ENCODE measurements at places on chromosomes 6 and 20. TPM values are rescaled to one million over a fixed set of nuclear protein-coding genes. Genes with fewer than 3 reads are reported as not detected.
A peak's percentile ranks its signal among the peaks of the same experiment; 100 is the strongest.

Gene BRD2
- 169 TPM for total RNA-seq

Gene KLHDC3
- total RNA-seq: 182 TPM

Gene CLPSL1
- total RNA-seq: not detected

Gene FNDC1
- 0.38 TPM for total RNA-seq

Gene HMGCLL1
- total RNA-seq: 0.23 TPM

Gene SLC17A2
- not detected for total RNA-seq

Gene KCNQ5
- total RNA-seq: 2.3 TPM

DNA sequence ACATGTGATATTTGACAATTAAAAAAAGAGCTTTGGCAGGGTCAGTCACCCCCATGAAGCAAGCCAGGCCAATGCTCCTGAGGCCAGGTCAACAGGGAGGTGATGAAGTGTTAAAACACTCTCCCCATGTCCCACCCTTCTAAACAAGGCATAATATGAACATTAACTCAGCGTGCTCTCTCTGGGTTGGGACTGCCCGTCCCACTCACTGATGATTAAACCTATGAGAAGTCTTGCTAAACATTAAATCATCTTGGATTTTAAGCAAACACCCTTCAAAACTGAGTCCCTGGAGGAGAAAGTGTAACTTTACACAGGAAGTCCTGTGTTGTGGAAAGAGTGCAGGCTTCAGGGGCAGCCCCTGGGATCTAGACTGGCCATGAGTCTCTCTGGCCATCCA lies 558.5 kb downstream of the CD83 start:
- no peaks in the 10 kb centered on the region for H3K27me3 ChIP-seq
- DNase-seq: no peak
- H3K4me1 ChIP-seq: peaks cover 12% of the 10 kb centered on the region
- H3K36me3 ChIP-seq: no peaks in the 10 kb centered on the region
- no peak overlapping the region for H3K4me3 ChIP-seq
- H3K27ac ChIP-seq: no peak overlapping the region

DNA sequence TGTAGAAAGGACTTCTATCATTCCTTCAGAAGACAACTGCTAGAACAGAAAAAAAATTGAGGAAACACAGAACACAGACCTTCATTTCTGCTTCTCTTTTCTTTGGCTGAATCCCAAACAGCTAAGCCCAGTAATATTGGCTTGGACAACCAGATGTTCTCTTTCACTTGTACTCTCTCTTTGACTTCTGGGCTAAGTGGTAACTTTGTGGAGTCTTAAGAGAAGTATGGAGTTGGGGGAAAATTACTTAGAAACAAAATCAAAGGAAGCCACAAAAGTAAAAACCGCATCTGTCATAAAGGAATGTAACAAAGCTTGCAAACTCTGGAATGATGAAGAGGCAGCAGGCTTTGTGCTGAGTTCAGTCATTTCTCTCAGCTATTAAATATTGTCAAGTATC lies 587.5 kb downstream of the CBLN4 start:
- H3K4me1 ChIP-seq: no peaks in the 10 kb centered on the region
- H3K36me3 ChIP-seq: peaks cover 14% of the 10 kb centered on the region
- no peak for DNase-seq
- no peaks in the 10 kb centered on the region for H3K27me3 ChIP-seq
- no peak overlapping the region for H3K27ac ChIP-seq

DNA sequence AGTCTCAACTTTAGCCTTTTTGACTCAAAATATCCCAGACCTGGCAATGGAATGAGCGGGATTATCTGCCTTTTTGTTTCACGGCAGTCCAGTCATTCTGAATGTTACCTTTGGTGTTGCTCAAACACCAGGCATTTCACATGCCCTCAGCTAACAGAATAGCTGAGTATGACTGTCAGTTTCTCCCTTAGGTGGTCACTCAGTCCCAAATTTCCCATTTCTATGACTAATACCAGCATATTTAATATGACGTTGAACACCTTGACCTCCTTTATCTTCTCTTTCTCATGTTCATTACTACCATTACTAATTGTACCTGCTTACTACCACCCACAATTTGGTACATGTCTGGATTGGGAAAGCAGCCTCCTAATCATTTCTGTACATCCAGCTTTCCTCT lies 65.2 kb downstream of the EDN1 start:
- H3K27ac ChIP-seq: 0 out of 2 replicates have a peak overlapping the region, but pooled peaks have one; percentile 64
- H3K4me3 ChIP-seq: no peak overlapping the region
- H3K4me1 ChIP-seq: peaks cover 25% of the 10 kb centered on the region
- DNase-seq: no peak
- no peaks in the 10 kb centered on the region for H3K27me3 ChIP-seq

DNA sequence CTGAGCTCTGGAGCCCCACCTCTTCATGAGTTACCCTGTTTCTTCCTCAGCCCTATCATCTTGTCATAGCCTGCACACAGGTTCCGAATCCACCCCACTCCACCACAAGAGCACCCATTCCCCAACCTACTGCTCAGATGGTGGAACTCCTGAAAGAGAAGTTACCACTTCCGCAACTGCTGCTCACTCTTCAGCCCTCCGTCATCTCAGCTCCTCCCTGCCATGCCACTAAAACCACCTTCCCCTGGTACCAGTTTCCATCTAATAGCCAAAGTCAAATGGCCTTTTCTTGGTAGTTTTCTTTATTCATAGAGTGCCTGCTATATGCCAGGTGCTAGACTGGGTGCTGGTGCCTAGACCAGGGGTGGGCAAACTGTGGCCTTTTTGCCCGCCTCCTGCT lies 3.9 kb downstream of the RAB22A start:
- no peaks in the 10 kb centered on the region for H3K27me3 ChIP-seq
- H3K27ac ChIP-seq: no peak overlapping the region
- H3K4me1 ChIP-seq: peaks cover 10% of the 10 kb centered on the region
- no peak for DNase-seq
- no peaks in the 10 kb centered on the region for H3K36me3 ChIP-seq
- no peak overlapping the region for H3K4me3 ChIP-seq

DNA sequence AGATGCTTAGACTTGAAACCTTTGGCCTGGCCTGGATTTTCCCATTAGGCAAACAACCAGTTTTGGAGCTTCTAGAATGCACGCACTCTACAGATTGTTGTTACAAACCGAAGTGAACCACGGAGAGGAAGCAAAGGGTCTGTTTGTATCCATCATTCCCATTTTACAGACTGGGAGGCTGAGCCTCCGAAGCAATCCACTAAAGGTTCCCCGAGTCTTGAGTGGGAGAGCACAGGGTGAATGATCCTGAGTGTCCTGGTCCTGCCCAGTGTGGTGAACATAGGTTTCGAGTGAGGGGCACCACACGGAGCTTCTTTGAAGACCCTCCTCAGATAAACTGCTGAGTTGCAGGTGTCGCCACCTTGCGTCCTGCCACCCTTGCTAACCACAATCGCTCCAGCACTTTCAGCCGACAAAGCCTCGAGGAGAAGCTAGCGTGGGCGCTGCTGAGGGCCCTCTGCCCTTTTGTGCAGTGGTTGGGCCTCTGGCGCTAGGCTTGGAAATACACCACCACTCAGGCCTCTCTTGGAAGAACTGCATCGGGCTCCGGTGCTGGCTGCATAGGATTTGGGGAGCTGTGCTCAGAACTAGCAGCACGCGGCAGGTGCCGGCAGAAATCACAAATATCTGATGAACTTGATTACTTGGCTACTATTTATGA lies 1.4 kb upstream of the PRDM13 start:
- no peaks in the 10 kb centered on the region for H3K36me3 ChIP-seq
- DNase-seq: peak; percentile 65
- H3K4me1 ChIP-seq: peaks cover 61% of the 10 kb centered on the region
- H3K27ac ChIP-seq: no peak overlapping the region
- H3K4me3 ChIP-seq: peak overlapping the region; percentile 54

- H3K27ac ChIP-seq: no peak overlapping the region
- H3K36me3 ChIP-seq: no peaks in the 10 kb centered on the region
- no peaks in the 10 kb centered on the region for H3K4me1 ChIP-seq
- H3K27me3 ChIP-seq: no peaks in the 10 kb centered on the region
- H3K4me3 ChIP-seq: no peak overlapping the region
These were observed 89.4 kb upstream of the EDN1 start for GRCh38 chr6:12200761-12201160.

DNA sequence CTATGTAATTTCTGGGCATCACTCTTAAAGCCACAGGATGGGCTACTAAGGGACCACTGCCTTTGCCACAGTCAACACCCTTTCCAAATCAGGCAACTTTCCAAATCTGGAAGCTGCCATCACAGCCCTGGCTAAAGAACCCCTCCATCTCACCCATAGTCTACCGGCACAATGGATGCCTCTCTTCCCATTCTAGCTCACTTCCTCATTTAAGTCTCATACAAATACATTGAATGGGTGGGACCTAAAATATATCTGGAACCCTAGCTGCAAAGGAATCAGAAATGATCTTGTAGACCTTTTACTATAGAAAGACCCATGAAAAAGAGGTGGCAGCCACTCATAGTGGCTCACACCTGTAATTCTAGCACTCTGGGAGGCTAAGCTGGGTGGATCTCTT lies 3.3 kb upstream of the TREML4 start:
- H3K27me3 ChIP-seq: no peaks in the 10 kb centered on the region
- no peak for DNase-seq
- no peak overlapping the region for H3K27ac ChIP-seq
- H3K4me3 ChIP-seq: no peak overlapping the region
- no peaks in the 10 kb centered on the region for H3K36me3 ChIP-seq

GRCh38 chr20:24485981-24486380 lies 16.6 kb downstream of the SYNDIG1 start:
- H3K36me3 ChIP-seq: no peaks in the 10 kb centered on the region
- no peak overlapping the region for H3K4me3 ChIP-seq
- DNase-seq: no peak
- no peaks in the 10 kb centered on the region for H3K4me1 ChIP-seq
- H3K27me3 ChIP-seq: no peaks in the 10 kb centered on the region

DNA sequence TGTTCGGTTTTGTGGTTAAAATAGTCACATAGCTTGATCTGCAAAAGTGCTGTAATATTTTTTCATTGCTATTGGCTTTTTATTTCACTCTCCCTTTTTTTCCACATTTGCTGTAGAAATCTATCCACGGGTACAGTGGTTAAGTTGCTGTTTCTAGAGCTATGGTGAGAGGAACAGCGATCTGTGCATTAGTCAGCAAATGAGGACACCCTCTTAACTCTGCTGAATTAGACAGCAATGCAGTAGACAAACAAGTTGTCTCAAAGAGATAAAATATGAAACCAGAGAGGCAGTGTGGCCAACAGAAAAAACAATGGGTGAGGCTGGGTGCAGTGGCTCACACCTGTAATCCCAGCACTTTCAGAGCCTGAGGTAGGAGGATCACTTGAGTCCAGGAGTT lies 17.6 kb upstream of the SYNJ2 start:
- DNase-seq: no peak

DNA sequence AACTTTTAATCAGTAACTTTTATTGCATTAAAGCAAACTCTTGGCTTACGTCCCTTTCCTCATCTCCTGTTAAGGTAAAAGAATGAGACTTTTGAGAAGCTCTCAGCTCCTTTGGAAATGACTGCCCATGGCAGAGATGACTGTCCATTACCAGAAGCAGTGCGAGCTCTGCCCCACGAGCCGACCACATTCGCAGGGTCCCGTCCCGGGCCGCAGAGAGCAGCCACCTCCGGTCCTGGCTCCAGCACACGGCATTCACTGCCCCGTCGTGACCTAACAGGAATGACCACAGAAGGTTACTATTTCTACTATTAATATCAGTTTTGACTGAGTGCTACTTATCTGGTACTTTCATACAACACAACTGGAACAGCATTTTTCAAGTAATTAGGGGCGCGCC lies 63.4 kb downstream of the WDR27 start:
- no peak for DNase-seq
- no peaks in the 10 kb centered on the region for H3K27me3 ChIP-seq
- no peak overlapping the region for H3K4me3 ChIP-seq
- H3K27ac ChIP-seq: no peak overlapping the region

DNA sequence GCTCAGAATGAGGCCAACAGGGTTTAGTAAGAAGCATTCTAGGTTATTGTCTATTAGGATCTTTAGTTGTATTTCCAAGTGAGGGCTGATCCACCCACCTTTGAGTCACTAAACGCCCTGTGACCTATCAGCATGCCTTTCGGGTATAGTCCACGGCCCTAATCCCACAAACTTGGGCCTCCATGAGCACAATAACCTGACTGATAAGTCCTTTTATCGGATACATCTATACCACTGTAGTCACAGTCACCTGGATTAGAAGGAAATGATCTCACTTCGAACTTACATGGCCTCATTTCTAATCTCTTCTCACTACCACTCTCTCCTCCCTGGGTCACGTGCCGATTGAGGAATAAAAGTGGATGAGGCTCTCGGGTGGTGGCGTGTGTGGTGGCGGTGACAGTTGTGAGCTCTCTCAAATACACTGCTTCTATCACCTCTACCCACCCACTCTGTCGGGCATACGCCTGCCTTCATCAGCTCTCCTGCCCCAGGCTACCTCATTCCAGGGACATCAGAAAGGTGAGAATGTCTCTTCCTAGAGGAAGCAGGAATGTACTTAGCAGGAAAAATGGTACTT lies 65.2 kb downstream of the TRAM2 start:
- DNase-seq: no peak
- no peak overlapping the region for H3K27ac ChIP-seq
- peaks cover 3% of the 10 kb centered on the region for H3K36me3 ChIP-seq
- H3K4me1 ChIP-seq: peaks cover 6% of the 10 kb centered on the region
- H3K4me3 ChIP-seq: no peak overlapping the region

DNA sequence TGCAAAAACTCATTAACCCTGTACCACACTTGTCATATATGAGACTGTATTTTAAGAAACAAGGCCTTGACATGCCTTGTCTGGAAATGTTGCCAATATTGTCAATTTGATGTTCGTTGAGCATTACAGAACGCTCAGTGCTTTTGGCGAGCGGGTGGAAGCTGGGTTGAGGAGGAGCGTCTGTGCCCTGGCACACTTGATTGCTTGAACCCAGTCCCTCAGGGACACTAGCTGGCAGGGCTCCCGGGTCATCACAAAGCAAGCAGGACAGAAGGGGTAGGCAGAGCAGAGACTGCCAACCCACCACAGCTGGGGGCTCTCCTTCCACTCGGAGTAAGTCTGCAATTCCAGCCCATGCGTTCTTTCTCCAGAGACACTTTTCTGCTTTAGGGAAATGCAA lies 286.3 kb downstream of the KHDC1L start:
- no peaks in the 10 kb centered on the region for H3K27me3 ChIP-seq
- H3K4me3 ChIP-seq: no peak overlapping the region
- H3K27ac ChIP-seq: no peak overlapping the region

DNA sequence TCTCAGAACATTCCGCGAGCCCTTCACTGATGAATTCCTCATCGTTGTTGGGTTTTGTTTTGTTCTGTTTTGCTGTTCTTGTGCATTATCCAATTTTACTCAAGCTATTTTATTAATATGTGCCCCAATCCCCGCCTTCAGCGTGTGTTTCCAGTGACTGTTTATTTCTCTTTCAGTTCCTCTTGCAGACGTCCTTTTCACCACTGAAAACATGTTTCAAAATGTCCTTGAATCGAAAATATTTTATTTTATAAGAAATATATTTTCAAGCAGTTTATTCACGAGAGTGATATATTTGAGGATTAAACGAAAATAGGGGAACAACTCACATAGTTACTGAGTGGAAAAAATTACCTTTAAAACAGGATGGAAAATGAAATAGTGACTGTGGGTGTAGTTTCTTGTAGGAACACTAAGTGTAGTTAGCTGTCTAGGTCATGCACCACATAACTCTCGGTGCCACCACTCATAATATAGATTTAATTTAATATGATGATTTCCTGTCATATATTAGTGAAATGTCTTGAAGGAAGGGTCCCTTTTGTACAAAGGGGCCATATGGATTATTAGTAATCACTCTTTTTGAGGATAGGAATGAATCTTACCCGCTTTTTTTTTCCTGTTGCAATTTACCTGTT lies 45.3 kb upstream of the HDDC2 start:
- no peak for DNase-seq
- no peaks in the 10 kb centered on the region for H3K36me3 ChIP-seq
- H3K4me1 ChIP-seq: peaks cover 13% of the 10 kb centered on the region
- no peak overlapping the region for H3K4me3 ChIP-seq
- no peak overlapping the region for H3K27ac ChIP-seq
- H3K27me3 ChIP-seq: no peaks in the 10 kb centered on the region
